ENCODE measurements at places on chromosomes 6 and 20. TPM values are rescaled to one million over a fixed set of nuclear protein-coding genes. Genes with fewer than 3 reads are reported as not detected.

GRCh38 chr6:44338228-44339122 lies 4.0 kb upstream of the SPATS1 start:
- peak; percentile 69 for DNase-seq

- DNase-seq: no peak
Measured at GRCh38 chr6:52937908-52938307, 28.4 kb upstream of the GSTA3 start.

- no peak for DNase-seq
Measured at GRCh38 chr6:15481390-15482291, 181.2 kb downstream of the DTNBP1 start.

DNA sequence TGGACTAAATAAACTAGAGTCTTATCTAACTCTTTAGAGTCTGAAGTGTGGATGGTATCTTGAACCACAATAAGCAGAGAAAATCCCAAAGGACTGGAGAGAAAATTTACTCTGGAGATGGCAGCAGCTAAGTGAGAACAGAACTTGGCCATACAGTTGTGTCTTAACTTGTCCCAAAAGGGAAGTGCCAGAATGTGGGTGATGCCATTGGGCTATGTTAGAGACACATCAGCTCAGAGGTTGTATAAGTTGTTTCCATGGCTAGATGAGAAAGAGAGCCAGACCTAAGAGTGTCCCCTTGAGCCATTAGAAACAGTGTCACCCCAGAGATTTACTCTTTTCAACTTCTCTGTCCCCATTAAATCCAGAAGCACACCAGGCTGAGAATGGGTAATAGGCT lies 36.2 kb downstream of the FOXO3 start:
- no peak for DNase-seq

DNA sequence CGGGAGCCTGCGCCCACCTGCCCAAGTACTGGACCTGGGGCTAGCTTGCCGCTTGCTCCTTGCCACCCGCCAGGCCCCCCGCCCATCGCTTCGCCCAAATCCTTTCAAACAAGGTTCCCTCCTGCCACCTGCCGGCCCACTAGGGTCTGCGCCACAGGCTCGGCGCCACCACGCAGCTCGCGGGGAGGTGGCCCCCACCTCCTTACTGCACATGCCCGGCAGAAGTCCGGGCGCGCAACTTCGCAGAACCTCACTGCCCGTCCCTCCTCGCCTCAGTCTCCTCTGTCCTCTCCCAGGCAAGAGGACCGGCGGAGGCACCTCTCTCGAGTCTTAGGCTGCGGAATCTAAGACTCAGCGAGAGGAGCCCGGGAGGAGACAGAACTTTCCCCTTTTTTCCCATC lies 11.2 kb downstream of the GNAS-AS1 start:
- no peak for DNase-seq

DNA sequence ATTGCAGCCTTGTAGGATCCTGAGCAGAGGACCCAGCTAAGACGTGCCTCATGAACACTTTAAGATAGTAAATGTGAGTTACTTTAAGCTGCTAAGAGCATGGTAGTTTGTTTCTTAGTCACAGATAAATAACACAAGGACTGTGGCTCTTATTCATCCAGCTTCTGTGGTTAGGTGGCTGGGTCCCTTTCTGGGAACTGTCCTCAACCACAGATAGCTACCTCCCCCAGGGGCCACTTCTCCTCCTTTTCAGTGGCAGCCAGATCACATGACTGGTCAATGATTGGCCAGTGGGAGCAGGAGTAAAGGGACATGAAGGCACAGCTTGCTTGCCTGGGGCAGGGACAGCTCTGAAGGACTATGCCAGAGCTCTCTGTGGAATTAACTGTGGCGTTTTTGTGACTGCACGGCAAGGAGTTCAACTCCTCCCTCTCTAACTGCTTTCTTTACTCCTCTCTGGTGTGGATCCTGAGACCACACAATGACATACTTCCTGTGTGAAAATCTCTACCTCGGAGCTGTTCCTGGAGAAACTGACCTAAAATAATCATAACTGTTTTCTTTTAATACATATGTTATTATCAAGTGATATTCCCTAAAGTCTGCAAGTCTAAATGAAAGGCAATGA lies 76.5 kb downstream of the NRN1 start:
- DNase-seq: no peak

DNA sequence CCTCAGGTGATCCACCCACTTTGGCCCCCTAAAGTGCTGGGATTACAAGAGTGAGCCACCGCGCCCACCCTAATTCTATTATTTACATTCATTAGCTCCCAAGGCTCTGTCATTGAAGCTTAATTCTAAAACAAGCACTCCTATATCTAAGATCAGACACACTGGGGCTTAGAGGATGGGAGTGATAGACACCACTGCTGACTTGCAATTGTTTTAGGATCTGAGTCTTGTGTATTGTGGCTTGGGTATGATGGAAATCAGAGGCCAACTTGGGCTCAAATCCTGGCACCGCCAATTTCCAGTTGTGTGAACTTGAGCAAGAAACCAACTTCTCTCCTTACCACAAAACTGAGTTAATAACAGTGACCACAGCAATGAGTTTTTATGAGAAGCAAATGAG lies 34.7 kb downstream of the MTRES1 start:
- DNase-seq: no peak

DNA sequence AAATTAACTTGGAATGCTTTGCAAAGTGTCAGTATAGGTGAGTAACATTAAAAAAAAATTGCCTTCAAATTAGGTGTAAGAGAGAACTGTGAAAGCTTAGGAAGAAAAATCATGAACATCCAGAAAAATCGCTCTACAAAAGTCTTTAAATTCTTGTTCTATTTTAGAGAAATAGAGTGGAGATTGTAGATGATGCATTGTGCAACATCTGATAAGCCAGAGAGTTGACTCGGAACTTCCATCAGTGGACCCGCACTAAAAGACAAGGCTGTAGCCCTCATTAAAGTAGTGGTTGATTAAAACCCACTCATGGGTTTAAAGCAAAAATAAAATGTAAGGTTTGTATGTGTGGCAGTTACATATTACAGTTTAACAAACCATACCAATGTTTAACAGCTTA lies 35.8 kb downstream of the MAP3K4 start:
- DNase-seq: no peak

- DNase-seq: no peak
Measured at GRCh38 chr20:46695892-46696291, 6.6 kb upstream of the TP53RK start.

DNA sequence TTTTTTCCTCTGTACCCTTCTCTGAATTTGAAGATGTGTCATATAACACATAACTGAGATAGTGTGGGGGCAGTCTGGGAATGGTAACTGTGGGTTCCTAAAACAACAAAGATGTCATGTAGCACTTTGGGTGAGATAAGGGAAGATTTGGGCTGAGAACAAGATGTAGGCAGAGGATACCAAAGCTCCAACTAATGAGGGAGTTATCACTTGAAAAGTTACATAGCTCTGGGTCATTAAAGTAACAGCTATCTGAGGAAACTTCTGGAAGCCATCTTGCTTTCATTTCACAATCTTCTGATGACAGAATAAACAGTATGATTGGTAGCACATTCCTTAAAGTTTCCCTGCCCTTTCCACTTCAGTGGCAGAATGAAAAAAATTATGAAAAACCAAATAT lies 255.4 kb downstream of the TBX18 start:
- DNase-seq: no peak

- DNase-seq: no peak
Measured at GRCh38 chr20:57059055-57059596, 207.3 kb downstream of the BMP7 start.

DNA sequence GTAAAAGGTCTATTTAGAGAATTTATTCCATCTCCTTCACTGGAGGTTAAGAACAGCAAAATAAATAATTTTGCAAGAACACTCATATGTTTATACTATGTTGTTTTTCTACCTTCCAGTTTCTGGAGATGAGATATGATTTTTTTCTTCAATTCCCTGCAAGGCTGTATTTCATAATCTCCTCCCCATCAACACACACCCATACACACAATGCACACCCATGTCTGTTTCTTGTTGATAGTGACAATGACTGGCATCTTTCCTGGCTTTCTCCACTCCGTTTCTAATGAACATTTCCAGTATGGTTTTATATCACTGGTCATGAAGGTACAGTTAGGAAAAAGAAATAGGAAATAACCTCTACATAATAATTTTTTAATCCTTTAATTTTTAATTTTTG lies 202.1 kb downstream of the ARHGAP18 start:
- no peak for DNase-seq

DNA sequence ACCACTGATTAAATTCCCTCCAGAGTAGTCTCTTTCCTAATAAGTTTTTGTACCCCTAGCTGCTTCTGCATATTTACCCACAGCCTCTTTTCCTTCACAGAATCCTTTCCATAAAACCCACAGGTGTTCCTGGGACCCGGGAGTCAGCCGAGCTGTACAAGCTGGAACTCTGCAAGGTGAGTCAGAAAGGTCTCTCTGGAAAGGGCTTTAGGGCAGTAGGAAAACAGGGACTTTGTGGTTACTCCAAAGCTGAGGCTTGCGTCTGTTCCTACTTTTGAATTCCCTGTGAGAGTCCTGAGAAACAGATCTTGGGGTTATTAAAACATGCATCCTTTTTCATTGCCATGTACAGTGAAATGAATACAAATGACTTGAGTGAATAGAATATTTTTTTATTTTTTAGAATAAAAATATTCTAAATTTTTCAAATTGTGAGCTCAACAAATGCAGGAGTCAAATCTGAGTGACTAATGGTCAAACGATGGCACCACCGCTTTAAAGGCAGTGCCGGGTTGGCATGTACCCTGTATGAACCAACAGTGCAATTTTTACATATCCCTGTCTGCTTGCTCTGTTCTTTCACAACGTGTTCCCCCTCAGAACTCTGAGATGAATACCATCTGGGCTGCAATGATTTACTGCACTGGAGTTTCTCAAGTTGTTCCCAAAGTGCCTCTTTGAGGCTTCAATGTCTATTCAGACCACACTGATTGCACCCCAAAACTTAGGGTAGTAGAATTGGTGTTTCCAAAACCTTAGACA lies 78.4 kb downstream of the GFRAL start:
- no peak for DNase-seq

DNA sequence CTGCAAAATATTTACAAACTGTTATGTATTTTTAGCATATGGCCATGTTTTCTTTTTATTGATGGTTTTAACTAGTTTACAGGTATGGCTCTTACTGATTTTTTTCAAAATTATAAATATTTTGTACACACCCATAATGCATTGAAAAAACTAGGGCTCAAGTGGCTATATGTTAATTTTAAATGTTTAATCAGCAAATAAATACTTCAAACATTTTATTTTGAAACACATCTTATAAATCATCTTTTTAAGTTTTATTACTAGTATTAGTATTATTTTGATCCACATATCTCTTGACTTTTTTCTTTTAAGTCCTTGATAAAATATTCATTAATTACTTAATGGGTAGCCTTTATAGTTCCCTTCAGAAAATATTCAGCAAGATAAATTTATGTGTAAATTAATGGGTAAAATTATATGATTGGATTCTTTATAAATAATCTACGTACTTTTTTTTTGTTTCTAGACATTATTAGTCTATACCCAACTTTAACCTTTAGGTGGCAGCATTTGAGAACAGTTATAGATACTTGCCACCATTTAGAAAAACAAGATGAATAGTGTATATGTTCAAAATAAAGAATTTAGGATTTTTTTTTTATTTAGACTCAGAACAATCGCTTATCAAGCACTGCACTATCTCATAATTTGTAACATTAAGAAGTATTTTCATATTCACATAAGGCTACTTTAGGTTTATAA lies 241.9 kb downstream of the ADGRB3 start:
- no peak for DNase-seq

DNA sequence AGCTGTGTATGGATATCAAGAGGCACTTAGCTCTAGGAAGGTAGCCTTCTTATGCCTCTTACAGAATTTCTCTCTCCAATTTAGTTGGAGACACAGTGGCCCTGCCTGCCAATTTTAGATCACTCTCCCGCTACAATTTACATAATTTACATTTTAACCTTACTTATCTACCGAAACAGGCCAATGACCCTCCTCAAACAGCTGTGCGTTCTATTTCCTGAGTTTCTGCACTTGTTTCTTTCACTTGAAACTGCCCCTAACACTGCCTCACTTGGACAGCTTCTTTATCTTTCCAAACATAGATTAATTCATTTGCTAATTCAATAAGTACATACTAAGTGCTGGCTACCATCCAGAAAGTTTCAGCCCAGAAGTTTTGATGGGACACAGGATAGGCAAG lies 52.9 kb upstream of the HDDC2 start:
- DNase-seq: no peak

- no peak for DNase-seq
Measured at GRCh38 chr20:37920270-37920669, 17.3 kb downstream of the VSTM2L start.

- no peak for DNase-seq
Measured at GRCh38 chr20:54160065-54161007, 13.4 kb downstream of the CYP24A1 start.

- no peak for DNase-seq
Measured at GRCh38 chr6:35148167-35148741, 7.1 kb upstream of the TCP11 start.

DNA sequence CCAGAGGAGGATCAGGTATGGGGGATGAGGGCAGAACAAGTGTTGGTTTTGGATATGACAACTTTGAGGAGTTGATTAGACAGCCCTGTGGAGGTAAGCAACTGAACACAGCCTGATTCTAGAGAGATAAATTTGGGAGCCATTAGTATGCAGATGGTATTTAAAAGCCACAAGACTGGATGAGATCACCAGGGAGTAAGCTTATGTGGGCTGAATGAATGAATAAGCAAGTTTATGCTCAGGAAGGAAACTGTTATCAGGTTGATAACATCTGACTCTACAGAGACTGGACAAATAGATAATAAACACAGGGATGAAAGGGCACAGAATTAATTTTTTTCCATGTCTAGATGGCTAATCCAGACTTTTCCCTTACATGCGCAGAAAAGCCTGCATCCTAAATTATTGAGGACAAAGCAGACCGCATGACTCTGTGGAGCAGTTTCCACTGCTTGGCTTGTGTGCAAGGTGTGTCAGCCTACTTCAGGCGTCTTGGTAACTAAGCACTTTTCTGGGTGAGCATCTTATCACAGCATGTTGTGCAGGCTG lies 150.6 kb downstream of the GJA10 start:
- DNase-seq: no peak

DNA sequence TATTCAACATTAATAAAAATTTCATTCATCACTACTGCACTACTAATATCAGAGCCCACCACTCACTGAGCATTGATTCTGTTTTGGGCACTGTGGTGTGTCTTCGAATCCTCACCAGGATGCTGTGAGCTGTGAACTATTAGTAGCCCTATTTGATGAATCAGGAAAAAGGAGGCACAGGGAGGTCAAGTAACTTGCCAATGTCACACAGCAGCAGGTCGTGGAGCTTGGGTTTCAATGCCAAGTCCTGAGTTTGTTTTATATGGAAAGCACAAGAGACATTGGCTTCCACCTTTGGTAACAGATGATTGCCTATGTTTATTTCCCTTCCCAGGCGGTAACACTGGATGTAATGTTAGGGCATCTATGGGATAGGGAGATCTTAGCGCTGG lies 15.0 kb downstream of the NQO2 start:
- DNase-seq: no peak

- peak; percentile 82 for DNase-seq
Measured at GRCh38 chr6:141562851-141563763, 569.6 kb upstream of the GJE1 start.

Gene PSORS1C2
- total RNA-seq: 2.9 TPM

Gene ATP6V1G2
- total RNA-seq: 1.4 TPM

Gene RGS19
- total RNA-seq: 6.6 TPM

Gene MMP24
- 0.39 TPM for total RNA-seq

Gene GRM4
- total RNA-seq: 0.69 TPM

Gene KHDC1
- total RNA-seq: 1.2 TPM

Gene SPEF1
- not detected for total RNA-seq

Gene SLC32A1
- total RNA-seq: not detected

Gene CD24
- total RNA-seq: 97.1 TPM

Gene INSM1
- total RNA-seq: not detected
